ENCODE measurements at places on chromosomes 4 and X.
A peak's percentile ranks its signal among the peaks of the same experiment; 100 is the strongest.

GRCh38 chr4:15695240-15695699, 7.6 kb upstream of the BST1 start:
- DNase-seq, result no peak

GRCh38 chr4:134636338-134637051, 434.9 kb upstream of the PABPC4L start:
- no peak for DNase-seq

- DNase-seq, result no peak
These were observed 80.2 kb downstream of the GRIA2 start for GRCh38 chr4:157300701-157301100.

DNA sequence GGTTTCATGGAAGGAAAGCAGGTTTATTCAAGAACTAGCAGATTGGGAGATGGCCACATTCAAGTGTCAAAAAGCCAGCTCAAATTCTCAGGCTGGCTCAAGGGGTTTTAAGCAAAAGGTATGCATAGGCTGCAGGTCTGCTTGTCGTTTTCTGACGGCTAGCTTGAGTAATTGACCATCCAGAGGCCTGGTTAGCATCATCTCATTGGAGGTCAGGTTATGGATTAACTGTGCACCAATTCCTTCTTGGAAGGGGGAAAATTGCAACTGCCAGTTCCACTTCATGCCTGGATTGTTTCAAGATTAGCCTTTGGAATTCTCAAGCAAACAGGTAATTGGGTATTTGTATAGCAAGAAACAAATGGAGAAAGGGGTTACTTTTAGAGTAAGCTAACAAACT, 62.1 kb downstream of the FUNDC1 start:
- DNase-seq, result no peak

DNA sequence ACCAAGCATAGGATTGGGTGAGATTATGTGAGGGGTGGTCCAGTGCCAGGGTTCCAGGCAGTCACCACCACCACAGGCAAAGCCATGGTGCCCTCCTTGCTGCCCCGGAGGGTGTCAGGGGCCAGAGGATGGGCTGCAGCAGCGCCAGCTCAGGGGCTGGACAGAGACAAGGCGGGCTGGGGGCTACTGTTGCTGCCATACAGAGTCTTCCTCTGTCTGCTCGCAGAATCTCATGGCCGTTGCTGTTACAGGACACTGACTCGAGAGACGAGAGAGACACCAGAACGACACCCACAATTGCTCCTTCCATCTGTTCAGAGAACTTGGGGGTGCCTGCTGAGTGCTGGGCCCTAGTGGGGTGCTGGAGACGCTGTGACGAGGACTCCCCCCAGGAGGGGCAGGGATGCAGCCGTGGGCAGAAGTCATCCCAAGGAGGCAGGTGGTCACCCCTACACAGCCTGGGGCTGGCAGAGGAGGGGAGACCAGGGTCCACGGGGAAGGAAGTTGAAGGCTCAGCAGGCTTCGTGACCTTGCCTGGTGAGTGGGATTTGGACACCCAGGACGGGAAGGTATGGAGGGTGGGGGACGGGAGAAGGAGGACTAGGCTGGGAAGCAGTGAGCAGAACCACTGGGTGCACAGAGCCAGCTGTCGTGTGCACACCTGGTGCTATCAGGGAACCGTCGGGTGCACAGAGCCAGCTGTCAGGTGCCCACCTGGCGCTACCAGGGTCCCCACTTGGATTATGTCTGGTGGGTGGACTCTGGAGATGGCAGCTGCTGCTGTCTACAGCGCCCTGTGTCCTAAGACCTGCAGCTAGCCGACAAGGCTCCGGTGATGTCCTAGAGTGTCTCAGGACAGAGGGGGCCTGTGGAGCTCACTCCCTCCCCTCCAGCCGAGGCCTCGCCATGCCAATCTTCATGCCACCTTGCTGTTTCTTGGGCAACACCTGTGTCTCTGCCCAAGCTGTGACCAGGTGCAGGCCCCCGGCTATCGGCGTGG, 43.9 kb upstream of the HMX1 start:
- DNase-seq, result no peak

- DNase-seq, result no peak
These were observed 185.9 kb downstream of the CFAP299 start for GRCh38 chr4:80521438-80521837.

DNA sequence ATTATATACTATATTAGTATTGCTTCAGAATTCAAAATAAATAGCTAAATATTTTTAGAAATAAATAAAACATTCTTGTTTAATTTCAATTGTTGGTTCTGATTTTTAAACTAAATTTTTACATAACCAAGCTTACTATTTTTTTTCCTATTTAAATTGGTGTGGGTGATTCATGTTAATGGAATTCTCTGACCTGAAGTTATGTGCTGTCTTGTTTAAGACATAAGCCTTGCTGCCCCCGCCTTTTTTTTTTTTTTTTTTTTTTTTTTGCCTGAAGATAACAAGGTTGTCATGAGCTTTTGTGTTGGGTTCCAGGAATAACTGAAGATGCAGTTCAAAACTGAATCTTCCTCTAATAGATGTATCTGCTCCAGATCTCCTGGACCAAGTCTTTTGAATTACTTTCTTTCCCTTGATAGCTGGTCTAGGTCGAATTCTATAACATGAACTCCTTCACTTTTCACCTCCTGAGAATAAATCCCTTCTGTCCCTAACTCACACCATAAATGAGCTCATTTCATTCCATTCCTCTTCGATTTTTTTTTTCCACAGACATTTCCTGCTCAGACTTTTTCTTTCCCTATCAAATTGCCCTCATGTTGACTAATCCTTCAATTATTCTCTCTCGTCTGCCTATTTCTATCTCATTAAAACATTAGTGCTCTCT, 261.5 kb upstream of the FTHL17 start:
- no peak for DNase-seq

- no peak for DNase-seq
These were observed 182.7 kb downstream of the KCNIP4 start for GRCh38 chr4:21765810-21766407.

DNA sequence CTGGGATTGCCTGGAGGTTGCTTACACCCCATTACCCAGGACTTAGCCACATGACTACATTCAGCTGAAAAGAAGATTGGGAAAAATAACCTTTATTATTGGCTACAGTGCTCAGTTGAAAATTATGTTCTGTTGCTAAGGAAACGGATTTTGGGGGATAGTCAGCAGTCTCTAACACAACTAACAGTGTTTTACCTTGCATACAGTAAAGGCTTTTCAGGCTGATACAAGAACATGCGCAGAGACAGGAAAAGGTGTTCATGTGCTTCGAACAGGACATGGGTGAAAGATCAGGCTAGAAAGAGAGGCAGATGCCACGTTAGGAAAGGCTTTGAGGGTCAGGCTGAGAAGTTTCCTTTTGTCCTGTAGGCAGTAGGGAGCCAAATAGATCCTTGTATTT, 14.8 kb upstream of the RHOH start:
- no peak for DNase-seq

- DNase-seq, result no peak
These were observed 69.1 kb downstream of the TET2 start for GRCh38 chr4:105215609-105216313.

DNA sequence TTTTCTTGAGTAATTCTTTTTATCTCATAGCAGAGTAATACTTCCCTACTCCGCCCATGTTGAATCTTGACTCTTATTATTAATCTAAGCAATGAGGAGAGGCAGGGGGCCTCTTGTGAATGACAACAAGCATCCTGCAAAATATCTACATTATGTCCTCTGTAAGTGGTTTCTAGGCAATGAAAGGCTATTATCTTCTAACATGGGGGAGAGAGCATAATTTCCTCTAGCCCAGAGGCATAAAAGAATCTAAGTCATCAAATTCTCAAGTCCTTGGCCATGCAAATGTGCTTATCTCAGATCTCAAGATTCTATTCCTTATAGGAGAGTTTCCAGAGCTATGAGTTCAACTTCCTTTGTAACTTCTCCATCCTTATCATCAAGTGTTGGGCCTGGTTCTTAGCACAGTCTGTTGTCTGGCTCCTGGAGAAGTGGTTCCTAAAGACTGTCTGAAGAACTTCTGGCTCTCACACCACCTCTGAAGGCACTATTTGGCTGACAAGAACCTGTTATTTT, 423.1 kb upstream of the INTU start:
- no peak for DNase-seq

DNA sequence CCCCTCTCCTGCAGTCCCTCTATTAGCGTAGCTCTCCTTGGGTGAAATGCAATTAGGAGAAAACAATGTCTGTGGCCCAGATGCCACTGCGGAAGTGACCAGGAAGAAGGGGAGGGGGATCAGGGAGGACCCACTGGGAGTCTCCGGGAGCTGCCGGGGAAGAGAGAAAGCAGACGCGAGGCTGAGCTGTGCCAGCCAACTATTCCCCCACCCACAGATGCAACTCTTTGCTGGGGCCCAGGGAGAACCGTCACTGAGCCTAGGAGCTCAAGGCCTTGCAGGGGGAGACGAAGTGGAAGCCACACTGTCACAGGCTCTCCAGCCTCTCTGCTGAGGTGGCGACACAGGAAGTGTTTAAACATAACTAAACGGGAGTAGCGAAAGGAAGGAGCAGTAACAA, 149.2 kb downstream of the BCOR start:
- DNase-seq, result no peak

DNA sequence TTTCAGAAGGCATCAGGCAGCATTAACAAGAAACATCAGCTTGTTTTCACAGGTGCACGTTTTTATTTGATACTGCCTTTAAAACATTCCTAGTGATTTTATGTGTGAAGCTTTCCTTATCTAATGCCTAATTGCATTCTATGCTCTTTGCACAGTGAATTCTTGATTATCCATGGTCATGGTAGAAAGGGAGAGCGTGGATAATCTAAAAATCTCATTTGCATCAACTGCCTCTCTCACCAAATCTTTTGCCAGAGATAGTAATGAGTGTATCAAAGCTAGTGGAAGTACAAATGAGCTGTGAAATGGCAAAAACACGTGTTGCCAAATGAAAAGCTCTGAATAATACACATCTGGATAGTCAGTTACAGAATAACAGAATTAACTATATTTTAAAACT, 170.5 kb downstream of the NAA11 start:
- no peak for DNase-seq

- DNase-seq, result no peak
These were observed 1049.2 kb upstream of the INTU start for GRCh38 chr4:126583509-126583908.

DNA sequence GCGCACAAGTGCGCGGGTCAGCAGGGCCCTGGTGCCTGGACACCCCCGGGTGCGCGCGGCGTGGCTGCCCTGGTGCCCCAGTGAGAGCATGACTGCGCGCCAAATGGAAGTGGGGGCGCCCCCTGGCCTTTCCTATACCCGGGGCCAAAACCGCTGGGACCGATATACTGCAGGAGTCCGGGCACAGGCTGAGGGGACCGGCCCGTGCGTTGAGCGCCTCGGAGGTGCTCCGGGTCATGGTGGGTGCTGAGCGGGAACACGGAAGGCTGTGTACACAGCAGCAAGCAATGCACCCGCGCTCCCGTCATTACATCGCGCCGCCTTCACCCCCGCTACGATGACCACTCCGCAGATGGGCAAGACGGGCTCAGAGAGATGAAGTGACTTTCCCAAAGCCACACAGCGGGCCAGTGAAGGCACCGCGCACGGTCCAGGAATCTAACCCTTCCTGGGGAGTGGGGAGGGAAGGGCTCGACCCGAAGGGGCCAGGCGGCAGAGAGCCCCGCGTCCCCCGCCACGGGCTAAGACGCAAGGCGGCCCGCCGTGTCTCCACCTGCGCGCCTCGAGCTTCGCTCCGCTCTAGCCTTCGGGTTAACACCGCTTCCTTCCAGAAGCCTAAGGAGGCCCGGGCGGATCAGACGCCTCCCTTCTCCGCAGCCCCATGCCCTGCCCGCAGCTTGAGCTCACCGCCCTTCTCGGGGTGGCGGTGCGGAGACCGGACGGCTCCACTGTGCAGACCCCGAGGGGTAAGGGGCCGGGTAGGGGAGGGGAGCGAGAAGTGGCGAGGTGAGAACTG, 11.3 kb downstream of the HMX1 start:
- DNase-seq, result no peak

DNA sequence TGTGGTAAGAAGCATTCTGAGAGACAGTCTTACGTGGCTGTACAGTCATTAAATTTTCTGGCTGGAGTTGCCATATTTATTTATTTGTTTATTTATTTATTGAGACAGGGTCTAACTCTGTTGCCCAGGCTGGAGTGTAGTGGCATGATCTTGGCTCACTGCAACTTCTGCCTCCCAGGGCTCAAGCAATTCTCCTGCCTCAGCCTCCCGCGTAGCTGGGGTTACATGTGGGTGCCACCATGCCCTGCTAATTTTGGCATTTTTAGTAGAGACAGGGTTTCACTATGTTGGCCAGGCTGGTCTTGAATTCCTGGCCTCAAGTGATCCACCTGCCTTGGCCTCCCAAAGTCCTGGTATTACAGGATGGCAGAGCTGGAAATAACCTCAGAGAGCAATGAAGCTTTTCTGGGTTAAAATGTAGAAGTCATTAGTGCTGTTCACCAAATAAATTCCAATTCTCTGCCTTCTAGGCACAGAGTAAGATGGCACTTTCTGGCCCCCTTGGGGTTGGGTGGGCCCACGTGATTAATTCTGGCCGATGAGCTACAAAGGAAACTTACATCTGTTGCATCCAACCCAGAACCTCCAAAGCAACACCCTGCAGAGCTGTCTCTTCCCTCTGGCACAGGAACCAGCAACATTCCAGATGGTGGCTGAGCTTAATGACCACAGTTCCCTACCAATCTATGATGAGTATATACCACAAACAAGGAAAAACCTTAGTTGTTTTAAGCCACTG, 4.5 kb downstream of the MRFAP1 start:
- DNase-seq, result no peak

DNA sequence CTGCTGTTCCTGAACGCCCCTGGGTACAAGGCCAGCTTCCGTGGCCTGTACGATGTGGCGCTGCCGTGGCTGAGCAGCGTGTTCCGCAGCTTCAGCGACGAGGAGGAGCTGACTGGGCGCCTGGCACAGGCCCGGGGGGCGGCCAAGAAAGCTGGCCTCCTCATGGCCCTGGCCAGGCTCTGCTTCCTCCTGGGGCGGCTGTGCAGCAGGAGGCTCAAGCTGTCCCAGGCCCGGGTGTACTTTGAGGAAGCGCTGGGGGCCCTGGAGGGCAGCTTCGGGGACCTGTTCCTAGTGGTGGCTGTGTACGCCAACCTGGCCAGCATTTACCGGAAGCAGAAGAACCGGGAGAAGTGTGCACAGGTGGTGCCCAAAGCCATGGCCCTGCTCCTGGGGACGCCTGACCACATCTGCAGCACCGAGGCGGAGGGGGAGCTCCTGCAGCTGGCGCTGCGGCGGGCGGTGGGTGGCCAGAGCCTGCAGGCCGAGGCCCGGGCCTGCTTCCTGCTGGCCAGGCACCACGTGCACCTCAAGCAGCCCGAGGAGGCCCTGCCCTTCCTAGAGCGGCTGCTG, 28.2 kb downstream of the SH3TC1 start:
- DNase-seq, result no peak

- peak; percentile 17 for DNase-seq
These were observed 861 bp downstream of the SEC24D start for GRCh38 chr4:118834960-118835569.

Data from SHP77 (cell line).